ENCODE measurements at places on chromosomes 4 and X. TPM values are rescaled to one million over a fixed set of nuclear protein-coding genes. Genes with fewer than 3 reads are reported as not detected.

DNA sequence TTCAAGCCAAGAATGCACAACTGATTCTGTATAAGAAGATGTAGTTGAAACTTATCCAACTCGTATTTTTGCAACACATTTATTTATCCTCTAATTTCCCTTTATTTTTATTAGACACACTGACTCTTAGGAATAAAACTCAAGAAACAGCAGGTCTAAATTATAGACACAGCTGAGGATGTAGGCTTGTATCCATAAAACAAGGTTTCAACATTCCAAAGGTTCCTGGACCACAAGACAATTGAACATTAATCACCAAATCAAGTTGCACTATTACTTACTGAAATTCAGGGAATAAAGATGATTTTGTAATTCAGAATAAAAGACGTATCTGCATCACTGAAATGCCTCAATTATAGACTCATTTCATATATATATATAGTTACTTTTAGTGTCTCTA lies 683.5 kb upstream of the GRIA3 start:
- no peak overlapping the region for H3K4me3 ChIP-seq
- no peak for DNase-seq
- H3K36me3 ChIP-seq: no peaks in the 10 kb centered on the region
- no peaks in the 10 kb centered on the region for H3K27me3 ChIP-seq
- H3K4me1 ChIP-seq: no peaks in the 10 kb centered on the region

DNA sequence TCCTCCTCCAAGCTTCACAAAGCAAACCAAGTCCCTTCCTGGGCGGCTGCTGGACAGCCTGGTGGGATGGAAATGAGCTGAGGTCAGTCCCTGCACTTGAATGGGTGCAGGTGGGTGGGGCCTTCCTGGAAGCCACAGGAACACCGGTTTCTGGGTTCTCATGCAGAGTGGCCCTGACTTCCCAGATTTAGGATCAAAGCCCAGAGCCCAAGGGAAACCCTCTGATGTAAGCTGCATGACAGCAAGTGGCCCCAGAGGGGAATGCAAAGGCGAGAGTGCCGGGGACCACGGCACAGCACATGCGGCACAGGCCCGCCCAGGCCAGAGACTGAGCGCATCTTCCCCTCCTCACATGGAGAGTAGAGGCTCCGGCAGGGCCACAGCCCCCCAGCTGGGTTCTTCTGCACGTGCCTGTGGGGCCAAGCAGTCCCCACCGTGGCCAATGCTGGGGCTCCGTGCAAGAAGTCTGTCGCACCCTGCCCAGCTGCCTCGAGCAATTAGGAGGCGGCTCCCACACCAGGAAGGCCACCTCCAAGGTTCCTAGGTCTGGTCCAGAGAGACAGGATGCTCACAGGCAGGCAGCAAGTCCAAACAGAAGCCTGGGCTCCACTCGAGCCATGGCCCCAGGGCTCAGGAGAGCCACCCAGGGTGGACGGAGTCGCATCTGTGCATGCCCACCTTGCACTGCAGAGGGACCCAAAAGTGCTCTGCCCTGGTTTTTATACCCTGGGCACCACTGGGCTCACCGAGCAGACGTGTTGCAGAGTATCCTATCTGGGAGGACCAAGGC lies 83.0 kb downstream of the HTRA3 start:
- no peaks in the 10 kb centered on the region for H3K36me3 ChIP-seq
- H3K4me3 ChIP-seq: no peak overlapping the region
- DNase-seq: no peak
- peaks cover 14% of the 10 kb centered on the region for H3K4me1 ChIP-seq

COL25A1 gene
- 0.38 TPM for total RNA-seq

BEND2 gene
- not detected for total RNA-seq

- no peak overlapping the region for H3K27ac ChIP-seq
- H3K36me3 ChIP-seq: no peaks in the 10 kb centered on the region
- H3K4me1 ChIP-seq: no peaks in the 10 kb centered on the region
- no peaks in the 10 kb centered on the region for H3K27me3 ChIP-seq
- no peak for DNase-seq
- H3K4me3 ChIP-seq: no peak overlapping the region
These were observed 197.1 kb upstream of the UGT8 start for GRCh38 chr4:114401483-114401882.

- H3K4me1 ChIP-seq: no peaks in the 10 kb centered on the region
- no peak overlapping the region for H3K27ac ChIP-seq
- no peaks in the 10 kb centered on the region for H3K27me3 ChIP-seq
- no peak for DNase-seq
- no peaks in the 10 kb centered on the region for H3K36me3 ChIP-seq
These were observed 47.2 kb upstream of the TMEM33 start for GRCh38 chr4:41887821-41888686.

SHROOM2 gene
- total RNA-seq: 13.2 TPM

DMRTC1B gene
- not detected for total RNA-seq

NPFFR2 gene
- not detected for total RNA-seq

DNA sequence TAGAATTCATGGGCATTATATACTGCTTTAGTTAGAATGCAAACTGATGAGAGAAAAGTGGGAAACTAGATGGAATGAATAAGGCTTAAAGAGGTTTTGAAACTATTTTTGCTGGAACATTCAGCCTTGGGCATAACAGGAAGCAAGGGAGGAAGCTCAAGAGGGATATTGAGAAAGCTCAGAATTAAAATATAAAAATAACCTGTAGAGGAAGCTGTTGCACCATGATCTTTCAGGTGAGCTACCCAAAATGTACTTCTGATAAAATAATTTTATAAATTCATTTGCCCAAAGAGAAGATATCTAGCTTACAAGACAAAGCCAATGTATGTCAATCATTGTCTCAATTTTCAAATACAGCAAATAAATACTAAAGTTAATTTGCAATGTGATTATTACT lies 11.3 kb downstream of the GC start:
- no peaks in the 10 kb centered on the region for H3K36me3 ChIP-seq
- no peak overlapping the region for H3K27ac ChIP-seq
- no peak overlapping the region for H3K4me3 ChIP-seq
- no peak for DNase-seq
- no peaks in the 10 kb centered on the region for H3K4me1 ChIP-seq

SERTM2 gene
- not detected for total RNA-seq

L1CAM gene
- total RNA-seq: 0.99 TPM

PFKFB1 gene
- not detected for total RNA-seq

GPAT3 gene
- 4.5 TPM for total RNA-seq

GRCh38 chr4:67751260-67751659 lies 2.9 kb downstream of the GNRHR start:
- H3K27me3 ChIP-seq: no peaks in the 10 kb centered on the region
- no peak overlapping the region for H3K4me3 ChIP-seq

DNA sequence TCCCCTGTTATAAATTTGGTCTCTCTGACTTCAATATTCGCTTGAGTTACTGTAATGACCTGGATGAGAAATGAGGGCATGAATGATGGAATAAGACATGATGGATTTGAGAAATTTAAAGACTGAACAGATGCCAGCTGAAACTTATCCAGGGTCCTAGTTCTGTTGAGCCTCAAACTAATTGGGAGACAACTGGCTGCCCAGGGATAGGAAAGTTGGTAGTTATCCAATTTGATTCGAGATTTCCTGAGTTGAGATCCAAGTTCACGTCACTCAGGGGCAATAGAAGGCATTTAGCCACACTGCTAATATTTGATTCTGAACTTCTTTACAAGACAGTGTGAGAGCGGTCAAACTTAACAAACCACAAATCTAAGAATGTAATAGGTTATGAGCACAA lies 159.0 kb upstream of the CXCL13 start:
- no peak overlapping the region for H3K4me3 ChIP-seq
- no peaks in the 10 kb centered on the region for H3K36me3 ChIP-seq
- DNase-seq: no peak
- no peaks in the 10 kb centered on the region for H3K27me3 ChIP-seq
- H3K27ac ChIP-seq: no peak overlapping the region
- no peaks in the 10 kb centered on the region for H3K4me1 ChIP-seq

GAGE12E gene
- not detected for total RNA-seq

DNA sequence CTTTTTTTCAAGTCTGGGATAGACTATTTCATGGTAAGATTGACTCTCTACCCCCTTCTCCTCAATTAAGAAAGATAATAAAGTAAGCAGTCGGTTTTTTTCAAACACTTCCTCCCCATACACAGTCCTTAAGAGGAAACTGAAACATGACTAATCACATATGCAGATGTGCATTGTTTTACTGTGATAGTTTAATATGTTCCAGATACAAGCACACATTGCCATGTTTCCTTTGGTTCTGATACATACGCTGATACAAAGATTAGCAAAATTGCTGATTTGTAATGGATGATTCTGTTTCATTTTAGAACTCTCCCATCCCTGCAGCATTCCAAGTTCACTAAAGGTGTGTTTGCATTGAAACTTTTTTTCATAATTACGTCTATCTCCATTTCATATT lies 76.1 kb downstream of the FBXO8 start:
- DNase-seq: no peak
- H3K4me1 ChIP-seq: no peaks in the 10 kb centered on the region
- no peaks in the 10 kb centered on the region for H3K27me3 ChIP-seq
- H3K27ac ChIP-seq: no peak overlapping the region
- no peak overlapping the region for H3K4me3 ChIP-seq
- H3K36me3 ChIP-seq: no peaks in the 10 kb centered on the region

CXCL9 gene
- total RNA-seq: 5.6 TPM

DNA sequence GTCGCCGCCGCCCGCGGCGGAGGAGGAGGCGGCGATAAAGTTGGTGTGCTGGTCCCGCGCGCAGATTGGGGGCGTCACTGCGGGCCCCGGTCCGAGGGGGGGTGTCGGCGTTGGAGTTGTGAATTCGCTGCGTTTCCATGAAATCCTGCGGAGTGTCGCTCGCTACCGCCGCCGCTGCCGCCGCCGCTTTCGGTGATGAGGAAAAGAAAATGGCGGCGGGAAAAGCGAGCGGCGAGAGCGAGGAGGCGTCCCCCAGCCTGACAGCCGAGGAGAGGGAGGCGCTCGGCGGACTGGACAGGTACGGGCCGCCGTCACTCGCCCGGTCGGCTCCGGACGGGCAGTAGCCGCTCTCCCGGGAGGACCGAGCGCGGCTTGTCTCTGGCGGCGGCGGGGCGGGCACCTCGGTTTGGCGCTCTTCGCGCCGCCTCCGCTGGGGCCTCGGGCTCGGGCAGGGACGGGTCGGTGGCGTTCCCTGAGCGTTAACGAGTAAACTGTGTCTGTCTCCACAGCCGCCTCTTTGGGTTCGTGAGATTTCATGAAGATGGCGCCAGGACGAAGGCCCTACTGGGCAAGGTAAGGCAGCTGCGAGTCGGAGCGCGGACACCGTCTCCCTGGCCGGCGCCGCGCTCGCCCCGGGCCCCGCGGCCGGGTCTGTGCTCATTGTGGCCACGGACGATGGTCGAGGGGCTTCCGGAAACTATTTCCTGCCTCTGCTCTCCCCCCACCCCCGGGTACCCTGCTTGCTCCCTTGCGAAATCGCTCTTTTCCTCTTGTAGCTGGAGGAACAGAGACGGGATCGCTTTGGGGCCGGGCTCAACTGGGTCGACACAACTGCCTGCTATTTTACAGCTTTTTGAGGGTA lies 658 bp downstream of the KDM6A start:
- peaks cover 36% of the 10 kb centered on the region for H3K4me1 ChIP-seq
- H3K36me3 ChIP-seq: no peaks in the 10 kb centered on the region
- peak overlapping the region; percentile 84 for H3K4me3 ChIP-seq
- peak overlapping the region; percentile 96 for H3K27ac ChIP-seq
- DNase-seq: no peak

KLKB1 gene
- not detected for total RNA-seq

SYTL5 gene
- total RNA-seq: 3.9 TPM

DNA sequence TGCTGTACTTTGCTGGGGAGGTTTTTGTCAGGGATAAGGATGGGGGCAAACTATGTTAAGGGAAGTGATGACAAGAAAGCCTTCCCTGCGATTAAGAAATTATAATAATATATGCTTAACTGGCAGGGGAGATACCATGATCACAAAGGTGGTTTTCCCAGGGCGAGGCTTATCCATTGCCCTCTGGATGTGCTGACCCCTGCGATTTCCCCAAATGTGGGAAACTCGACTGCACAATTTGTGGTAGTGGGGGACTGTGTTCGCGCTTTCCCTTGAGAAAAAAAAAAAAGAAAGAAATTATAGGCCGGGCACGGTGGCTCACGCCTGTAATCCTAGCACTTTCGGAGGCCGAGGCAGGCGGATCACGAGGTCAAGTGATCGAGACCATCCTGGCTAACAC lies 24.5 kb downstream of the SLC25A43 start:
- H3K27me3 ChIP-seq: no peaks in the 10 kb centered on the region
- no peaks in the 10 kb centered on the region for H3K4me1 ChIP-seq
- no peak overlapping the region for H3K4me3 ChIP-seq
- DNase-seq: no peak
- no peaks in the 10 kb centered on the region for H3K36me3 ChIP-seq

GRCh38 chrX:20143561-20143960 lies 1.9 kb upstream of the EIF1AX start:
- H3K36me3 ChIP-seq: no peaks in the 10 kb centered on the region
- H3K27ac ChIP-seq: peak overlapping the region; percentile 94
- H3K27me3 ChIP-seq: no peaks in the 10 kb centered on the region
- no peak for DNase-seq
- peaks cover 20% of the 10 kb centered on the region for H3K4me1 ChIP-seq
- no peak overlapping the region for H3K4me3 ChIP-seq

DNA sequence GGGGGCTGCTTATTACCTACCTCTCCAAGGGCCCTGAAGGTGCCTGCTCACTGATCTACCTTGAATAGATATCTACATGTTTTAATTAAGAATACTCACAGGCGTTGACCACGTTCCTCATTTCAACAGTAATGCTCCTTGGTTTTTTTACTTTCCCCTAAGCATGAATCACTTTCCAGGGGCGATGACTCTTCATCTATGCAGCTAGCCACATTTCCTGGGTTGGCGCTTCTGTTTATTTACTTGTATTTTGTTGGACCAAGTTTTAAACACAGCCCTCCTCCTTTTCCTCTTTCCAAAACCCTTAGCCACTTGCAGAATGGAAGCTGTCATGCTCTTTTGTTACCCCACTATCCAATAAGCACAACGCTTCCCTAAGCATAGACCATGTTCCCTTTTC lies 50.8 kb downstream of the CBLL2 start:
- H3K4me3 ChIP-seq: no peak overlapping the region
- no peak overlapping the region for H3K27ac ChIP-seq
- H3K27me3 ChIP-seq: no peaks in the 10 kb centered on the region

Data from esophagus squamous epithelium (tissue), 5 donors.